Suppressor macrophage (primary cell): ENCODE measurements at places on chromosomes 2 and 18.

DNA sequence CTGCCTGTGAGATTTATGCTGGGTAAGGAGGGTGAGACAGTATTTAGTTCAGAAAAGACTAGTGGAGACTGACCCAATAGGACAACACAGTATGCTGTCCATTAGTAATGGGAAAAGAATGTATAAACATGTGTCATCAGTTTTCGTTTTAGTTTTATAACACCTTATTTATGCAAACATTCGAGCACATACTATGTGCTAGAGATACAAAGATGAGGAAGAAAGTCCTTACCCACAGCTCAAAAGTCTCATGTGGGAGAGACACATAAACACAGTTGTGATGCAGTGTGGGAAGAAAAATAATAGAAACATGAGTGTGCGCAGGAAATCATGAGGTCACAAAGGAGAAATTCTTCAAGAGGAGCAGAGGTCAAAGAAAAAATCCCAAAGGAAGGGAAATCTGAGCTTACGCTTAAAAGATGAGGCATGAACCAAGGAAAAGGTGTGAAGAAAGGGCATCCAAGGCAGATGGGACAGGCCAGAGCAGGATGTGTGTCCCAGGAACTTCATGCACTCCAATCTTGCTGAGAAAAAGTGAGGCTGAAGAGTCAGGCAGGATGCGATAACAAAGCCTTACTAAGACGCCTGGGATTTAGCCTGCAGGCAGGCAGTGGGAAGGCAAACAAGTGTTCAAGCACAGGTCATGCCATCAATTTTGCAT lies 8.1 kb downstream of the METTL21A start:
- DNase-seq, result no peak

DNA sequence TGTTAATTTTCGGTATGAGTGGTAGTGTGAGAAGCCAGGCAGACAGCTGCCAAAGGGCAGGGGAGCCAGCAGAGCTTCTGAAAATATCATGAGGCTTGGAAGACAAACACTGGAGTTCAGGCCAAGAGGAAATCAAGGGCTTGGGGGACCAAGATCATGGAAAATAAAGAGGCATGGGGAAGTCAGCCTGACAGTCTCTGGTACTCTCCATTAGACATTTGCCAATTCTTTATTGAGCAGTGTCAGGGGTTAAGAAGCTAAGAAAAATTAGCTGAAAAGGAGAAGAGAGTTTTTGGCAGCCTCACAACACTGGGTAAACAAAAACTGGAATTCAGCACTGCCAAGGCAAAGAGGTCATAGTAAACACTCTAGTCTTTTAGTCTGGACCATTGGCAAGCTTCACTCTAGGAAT lies 612.7 kb downstream of the EPHA4 start:
- DNase-seq, result no peak

GRCh38 chr2:217527590-217528202 lies 475.1 kb downstream of the TNS1 start:
- no peak for DNase-seq

- no peak for DNase-seq
These were observed 248.4 kb downstream of the FHOD3 start for GRCh38 chr18:36545821-36546427.

DNA sequence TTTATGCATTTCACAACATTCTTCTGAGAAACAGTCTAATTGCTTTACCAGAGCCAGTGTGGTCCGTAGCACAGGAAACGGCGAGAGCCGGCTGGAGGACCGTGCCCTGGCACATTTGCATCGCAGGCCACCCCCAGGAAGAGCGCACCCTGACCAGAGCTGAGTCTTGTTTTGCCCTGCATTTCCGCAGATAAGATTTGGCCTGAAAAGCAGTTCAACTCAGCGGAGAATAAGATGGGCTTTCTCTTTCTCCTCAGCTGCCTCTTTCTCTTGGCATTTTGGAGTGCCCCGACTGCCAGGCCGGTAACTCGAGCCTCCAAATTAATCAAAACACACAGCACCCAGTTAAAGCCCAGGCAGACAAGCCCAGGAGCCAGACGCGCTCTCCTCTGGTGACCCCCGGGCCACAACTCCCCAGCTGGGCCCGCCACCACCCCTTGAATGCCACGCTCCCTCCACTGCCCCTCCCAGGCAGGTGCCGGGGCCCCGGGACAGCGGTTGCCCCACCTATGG lies 464 bp downstream of the COL4A4 start:
- DNase-seq, result no peak

DNA sequence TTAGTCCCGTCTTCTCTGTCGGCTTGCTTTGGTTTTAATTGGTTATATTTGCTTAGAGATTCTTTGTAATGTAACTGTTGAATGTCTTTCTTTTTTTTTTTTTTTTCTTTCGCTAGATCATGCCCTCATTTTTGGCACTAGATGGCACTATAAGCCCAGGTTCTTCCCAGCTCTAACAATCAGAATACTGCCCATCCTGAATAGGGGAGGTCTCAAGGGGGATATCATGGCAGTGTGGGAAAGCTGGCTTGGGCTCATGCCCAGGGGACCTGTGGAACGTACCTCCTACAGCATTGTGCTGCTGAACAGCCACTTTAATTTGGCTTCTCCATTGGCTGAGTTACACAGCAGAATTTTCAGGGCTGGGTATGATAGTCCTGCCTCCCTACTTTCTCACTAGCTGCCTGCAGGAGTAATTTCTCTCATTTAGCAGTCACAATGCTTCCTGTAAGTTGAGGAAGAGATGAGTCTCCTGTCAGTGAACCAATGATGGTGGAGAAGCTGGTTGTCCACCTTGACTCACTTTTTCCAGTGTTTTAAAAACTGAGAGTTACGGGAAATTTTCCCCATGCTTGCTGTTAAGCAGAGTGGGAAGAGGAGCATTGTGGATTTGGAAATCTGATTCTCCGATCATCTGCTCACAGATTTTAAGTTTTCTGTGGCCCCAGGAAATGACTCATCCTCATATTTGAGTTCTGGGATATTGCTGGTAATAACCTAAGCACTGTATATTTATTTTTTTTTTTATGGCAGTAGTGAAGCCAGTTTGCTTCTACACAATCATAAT lies 47.2 kb downstream of the RAD51AP2 start:
- DNase-seq, result peak; percentile 17

DNA sequence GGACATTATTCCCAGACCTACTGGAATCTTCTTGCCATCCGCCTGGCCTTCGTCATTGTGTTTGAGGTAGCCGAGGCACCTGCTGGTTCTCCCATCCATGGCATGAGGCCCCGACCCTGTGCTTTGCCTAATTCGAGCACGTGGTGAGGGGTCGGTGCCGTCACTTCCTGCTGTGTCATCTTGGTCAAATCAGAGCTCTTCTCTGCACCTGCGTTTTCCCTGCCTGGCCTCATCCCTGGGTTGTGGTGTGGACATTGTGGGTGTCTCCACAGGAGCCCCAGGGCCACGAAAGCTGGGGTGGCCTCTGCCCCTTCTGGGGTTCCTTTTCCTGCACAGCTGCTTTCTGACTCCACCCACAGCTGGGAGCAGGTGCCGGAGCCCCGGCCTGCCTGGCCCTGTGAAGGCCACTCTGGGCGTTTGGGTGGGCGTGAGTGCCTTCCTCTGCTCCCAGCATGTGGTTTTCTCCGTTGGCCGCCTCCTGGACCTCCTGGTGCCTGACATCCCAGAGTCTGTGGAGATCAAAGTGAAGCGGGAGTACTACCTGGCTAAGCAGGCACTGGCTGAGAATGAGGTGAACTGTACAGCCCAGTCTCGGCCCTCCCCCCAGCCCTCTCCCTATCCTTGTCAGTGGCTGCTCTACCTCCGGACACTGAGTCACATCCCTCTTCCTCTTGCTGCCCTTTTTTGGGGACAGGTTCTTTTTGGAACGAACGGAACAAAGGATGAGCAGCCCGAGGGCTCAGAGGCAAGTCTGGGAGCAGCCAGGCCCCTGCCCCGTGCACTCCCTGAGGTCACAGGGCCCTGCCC lies 34.9 kb downstream of the ANO7 start:
- DNase-seq, result peak; percentile 59

- DNase-seq, result no peak
These were observed 145.8 kb downstream of the MCFD2 start for GRCh38 chr2:46769809-46770208.

GRCh38 chr18:23236876-23237468 lies 101.7 kb downstream of the CABLES1 start:
- no peak for DNase-seq

DNA sequence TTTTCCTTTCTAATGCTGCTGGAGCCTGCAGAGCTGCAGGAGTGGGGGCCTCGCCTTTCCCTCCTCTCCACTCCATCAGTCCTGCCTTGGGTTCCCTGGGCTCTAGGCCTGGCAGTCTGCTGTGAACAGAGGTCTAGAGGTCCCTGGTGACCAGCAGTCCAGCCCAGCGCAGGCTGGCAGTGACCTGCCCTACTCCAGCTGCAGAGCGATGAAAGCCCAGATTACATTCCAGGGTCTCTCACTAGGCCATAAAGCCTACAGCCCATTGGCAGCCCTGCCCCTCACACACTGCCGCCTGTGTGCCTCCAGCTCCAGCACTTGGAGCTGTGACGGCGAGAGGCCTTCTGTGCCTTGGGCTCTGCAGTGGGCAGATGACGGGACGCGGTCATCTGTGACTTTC lies 14.8 kb upstream of the MAL start:
- no peak for DNase-seq

- peak; percentile 77 for DNase-seq
These were observed 24.8 kb downstream of the NCOA1 start for GRCh38 chr2:24515831-24516230.

GRCh38 chr2:38115216-38116032 lies 39.5 kb upstream of the CYP1B1 start:
- peak; percentile 89 for DNase-seq

DNA sequence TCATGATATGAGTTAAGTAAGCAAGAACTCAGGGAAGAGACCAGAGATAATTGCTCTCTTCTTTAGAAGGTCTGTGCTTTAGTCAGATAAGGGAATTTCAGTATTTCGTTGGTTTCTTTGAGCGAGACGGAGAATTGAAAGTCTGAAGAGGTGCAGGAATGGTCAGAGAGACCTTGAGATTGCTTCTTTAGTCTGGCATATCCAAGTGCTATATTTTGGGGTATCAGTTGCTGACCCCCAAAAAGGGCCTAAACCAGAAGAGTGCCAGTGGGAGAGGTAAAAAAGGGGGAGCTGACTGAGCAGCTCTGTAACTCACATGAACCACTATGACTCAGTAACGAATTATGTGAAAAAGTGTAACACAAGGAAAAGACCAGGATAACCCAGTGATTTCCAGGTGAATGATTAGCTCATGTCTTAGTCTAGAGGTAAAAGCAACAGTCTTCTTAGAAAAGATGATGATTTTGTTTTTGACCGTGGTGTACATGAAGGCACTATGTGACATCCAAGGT lies 932.9 kb downstream of the TDRD15 start:
- no peak for DNase-seq

DNA sequence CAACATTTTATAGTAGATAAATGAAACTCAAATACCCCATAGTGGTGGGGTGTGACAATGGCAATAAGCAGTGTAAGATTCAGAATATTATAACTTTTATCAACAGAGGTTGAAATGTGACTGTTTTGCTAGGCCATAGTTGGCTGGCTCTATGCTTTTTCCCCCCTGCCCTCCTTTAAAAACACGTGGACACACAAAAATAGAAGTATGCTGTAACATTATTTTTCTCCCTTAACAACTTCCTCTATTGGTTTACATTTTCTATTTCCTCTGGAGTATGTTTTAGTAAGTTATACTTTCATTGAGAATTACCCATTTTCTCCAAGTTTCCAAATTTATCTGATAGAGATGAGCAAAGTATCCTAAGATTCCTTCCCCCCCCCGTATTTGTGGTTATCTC lies 31.1 kb downstream of the NDUFAF7 start:
- peak; percentile 46 for DNase-seq

- DNase-seq, result no peak
These were observed 42.8 kb downstream of the ATP6V1C2 start for GRCh38 chr2:10764096-10764785.

DNA sequence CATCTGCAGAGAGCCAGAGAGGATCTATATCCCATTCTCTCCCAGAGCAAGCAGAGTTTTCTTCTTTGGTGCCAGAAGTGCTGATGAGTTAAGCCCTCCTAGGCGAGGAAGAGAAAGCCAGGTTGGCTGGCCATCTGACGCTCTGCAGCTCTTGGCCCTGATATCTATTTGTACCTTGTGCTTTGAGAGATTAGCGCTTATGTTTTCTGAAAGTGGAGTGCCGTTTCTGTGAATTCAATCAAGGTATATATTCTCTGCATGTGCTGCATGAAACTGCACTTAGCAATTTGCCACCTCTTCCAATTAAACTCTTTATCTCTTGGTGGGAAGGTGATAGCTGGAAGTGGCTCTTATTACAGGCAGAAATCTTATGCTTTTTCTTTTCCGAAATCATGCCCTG lies 177.5 kb downstream of the LPIN1 start:
- DNase-seq, result no peak

- DNase-seq, result peak; percentile 83
These were observed 19.8 kb upstream of the NT5DC4 start for GRCh38 chr2:112701052-112701451.

DNA sequence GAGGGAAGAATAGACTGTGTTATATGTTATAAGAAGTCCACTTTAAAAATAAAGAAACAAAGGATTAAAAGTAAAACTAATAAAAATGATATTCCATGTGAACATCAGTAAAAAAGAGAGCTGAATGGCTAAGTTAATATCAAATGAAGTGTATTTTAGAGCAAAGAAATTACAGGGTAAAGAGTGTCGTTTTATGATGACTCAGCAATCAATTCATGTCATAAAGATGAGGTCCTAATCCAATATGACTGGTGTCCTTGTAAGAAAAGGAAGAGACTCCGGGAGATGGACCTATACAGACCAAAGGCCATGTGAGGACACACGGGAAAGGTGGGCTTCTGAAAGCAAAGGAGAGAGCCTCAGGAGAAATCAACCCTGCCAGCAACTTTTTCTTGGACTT lies 615.5 kb upstream of the KLHL29 start:
- DNase-seq, result no peak

- no peak for DNase-seq
These were observed 1.1 kb downstream of the TMEM18 start for GRCh38 chr2:675982-676646.

- DNase-seq, result no peak
These were observed 650.4 kb downstream of the RNF144A start for GRCh38 chr2:7567646-7568045.

- no peak for DNase-seq
These were observed 122.4 kb upstream of the LINC00305 start for GRCh38 chr18:64271246-64271645.

- DNase-seq, result no peak
These were observed 321.9 kb upstream of the PKDCC start for GRCh38 chr2:41725901-41726300.

- no peak for DNase-seq
These were observed 30.7 kb upstream of the KLHL14 start for GRCh38 chr18:32803568-32803967.

- DNase-seq, result no peak
These were observed 69.9 kb upstream of the HS6ST1 start for GRCh38 chr2:128388499-128388941.

DNA sequence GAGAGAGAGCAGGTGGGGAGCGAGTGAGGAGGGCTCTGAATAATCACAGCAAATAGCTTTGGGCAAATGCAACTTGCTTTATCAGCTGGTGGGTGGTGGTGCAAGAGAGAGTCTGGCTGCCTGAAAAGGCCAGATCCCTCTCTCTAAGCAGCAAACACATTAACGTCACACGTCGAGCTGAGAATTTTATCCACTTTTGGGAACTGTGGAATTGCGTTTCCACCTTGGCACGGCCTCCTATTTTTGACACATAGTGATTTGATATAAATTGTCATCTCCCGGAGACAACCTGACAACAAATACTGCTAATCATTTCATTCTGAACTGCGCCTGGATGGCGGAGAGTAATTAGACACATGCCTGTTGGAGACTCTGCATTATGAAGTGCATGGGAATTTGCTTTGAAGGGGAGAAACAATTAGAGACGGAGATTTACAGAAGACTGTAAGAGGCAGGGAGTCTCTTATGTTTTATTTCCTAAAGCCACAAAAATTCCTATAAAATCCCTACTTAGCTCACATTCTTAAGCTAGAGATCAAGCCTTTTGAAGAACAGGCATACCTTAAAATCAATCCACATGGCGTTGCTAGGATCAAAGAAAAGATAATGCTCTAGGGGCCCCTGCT lies 634.1 kb downstream of the TDRD15 start:
- DNase-seq, result no peak
